ENCODE measurements at places on chromosomes 7 and 10. TPM values are rescaled to one million over a fixed set of nuclear protein-coding genes. Genes with fewer than 3 reads are reported as not detected.

ANKRD7 gene
- total RNA-seq = 5.9 TPM

DNA sequence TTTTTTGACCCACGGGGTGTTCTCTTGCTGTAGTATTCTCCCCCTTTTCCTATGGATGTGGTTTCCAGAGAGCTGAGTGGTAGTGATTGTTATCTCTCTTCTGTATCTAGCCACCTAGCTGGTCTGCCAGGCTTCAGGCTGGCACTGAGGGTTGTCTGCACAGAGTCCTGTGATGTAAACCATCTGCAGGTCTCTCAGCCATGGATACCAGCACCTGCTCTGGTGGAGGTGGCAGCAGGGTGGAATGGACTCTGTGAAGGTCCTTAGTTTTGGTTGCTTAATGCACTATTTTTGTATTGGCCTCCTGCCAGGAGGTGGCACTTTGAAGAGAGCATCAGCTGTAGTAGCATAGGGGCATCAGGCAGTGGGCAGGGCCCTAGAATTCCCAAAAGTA, 851 bp downstream of the HYAL4 start:
- no peak for DNase-seq

CYP2C19 gene
- total RNA-seq = 0.16 TPM

GRCh38 chr7:74480861-74481417, 27.2 kb downstream of the GTF2IRD1 start:
- no peak for DNase-seq

FAM25C gene
- total RNA-seq = not detected

LIPF gene
- not detected for total RNA-seq

DNA sequence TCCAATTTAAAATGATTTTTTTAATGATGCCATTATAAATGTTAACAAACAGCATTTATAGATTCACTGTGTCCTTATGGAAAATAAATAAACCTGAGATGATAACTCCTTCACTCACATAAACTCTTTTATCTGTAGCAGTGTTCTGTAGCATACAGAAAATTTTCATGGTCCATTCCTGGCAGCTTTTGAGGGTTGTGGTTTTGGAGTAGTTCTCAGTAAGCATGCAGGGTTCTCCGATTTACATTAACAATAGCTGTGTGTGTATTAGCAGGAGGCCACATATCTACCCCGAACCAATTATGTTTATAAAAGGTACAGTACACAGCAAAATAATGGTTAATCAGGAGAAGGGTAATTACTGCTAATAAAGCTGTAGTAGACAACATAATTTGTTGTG, 162.7 kb downstream of the CDCA7L start:
- DNase-seq = no peak

- no peak for DNase-seq
These were observed 16.1 kb downstream of the USP6NL start for GRCh38 chr10:11595395-11595692.

DNA sequence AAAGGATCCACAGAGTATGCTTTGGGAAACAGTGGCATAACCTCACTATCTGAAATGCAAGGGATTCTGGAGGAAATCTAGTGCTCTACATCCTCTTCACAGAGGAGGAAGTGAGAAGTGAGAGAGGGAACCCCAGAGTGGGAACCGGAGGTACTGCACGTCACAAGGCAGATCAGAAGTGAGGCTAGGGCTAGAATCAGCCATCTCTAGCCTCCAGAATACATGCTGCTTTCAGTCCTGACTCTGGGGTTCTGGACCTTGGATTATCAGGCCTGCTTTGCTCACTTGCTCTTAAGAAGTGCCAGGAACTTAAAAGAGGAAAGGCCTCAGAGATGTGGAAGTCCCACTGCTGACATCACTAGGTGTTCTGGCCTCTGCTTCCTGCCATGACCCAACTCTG, 25.7 kb downstream of the ZNF503 start:
- DNase-seq = no peak

RPS24 gene
- total RNA-seq = 2,905 TPM

GRCh38 chr7:22001345-22002004, 55.8 kb upstream of the CDCA7L start:
- DNase-seq = no peak

GRCh38 chr10:121559326-121560026, 38.8 kb downstream of the FGFR2 start:
- DNase-seq = no peak

GRCh38 chr10:10520491-10521385, 496.9 kb upstream of the CELF2 start:
- no peak for DNase-seq

All from occipital lobe (tissue), 3 donors.